Right lung (tissue), 10 donors: ENCODE measurements at places on chromosomes 12 and 14. TPM values are rescaled to one million over a fixed set of nuclear protein-coding genes. Genes with fewer than 3 reads are reported as not detected.

DNA sequence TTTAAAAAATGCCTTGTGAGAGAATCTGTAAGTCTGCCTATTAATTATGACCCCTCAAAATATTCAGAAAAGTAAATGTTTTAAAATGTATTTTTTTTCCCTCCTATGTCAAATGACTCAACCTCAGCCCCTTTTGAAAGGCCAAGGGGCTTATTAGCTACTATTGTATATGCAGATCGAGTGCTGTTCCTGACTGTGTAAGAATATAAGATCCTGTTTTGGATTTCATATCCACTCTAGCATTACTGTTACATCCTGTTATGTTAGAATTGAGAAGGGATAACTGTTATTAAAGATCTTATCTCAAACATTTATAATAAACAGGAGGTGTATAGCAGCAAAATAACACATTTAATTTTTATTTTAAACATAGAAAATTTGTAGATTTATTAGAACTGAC lies 46.6 kb upstream of the TPH2 start:
- DNase-seq = no peak

The KLRC3 gene
- 0.34 TPM for polyA plus RNA-seq

DNA sequence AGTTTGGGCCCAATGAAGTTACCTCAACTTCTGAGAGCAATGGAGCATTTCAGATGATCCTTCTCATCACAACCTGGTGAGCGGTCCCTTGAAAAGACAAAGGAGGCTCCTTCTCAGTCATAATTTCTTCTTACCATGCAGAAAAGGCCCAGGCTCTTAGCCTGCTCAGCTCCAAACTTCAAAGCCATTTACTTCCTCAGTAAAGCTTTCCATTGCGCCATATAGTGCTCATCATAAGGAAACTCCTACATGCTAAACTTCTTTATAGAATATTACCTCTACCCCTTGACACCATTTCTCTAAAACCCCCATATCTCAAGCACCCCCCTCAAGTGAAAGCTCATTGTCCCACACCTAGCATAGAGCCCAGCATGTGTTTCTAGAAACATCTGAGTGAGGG lies 127.1 kb downstream of the GTF2A1 start:
- no peak for DNase-seq

GRCh38 chr14:64755781-64756221 lies 51.6 kb downstream of the PLEKHG3 start:
- no peak for DNase-seq

GRCh38 chr14:106372870-106373652 lies 846.7 kb downstream of the TMEM121 start:
- no peak for DNase-seq

The MGST1 gene
- 72.3 TPM for polyA plus RNA-seq

DNA sequence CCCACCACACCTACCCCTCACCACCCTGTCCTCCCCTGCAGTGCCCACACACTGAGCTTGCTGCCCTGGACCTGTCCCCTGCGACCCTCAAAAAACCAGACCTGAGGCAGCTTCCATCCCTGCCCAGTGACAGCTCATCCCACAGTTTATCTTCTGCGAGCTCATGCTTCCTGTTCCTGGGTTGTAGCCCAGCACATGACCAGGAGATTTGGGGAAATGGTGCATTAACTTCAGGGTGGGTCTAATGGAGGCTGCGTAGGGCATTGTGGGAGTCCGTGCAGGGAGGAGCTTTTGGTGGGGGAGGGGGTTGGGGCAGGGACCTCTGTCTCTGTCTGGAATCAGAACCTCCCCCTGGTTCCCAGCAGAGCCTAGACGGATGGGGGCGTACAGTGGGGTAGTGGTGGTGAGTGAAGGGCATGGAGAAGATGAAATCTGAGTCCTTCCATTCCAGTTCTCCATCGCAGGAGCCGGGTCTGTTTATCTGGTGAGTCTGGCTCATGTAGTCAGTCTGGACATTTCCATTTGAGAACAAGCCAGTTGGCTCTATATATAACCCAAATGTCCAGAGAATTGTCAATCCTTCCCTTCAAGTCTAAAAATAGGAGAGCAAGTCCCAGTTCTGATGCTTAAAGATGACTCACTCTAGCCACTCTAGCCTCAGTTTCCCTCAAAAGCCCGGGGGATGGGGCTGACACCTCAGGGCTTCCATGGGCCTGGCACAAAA lies 270.9 kb downstream of the CACNA1C start:
- no peak for DNase-seq
